ENCODE measurements at places on chromosomes 16 and 17. TPM values are rescaled to one million over a fixed set of nuclear protein-coding genes. Genes with fewer than 3 reads are reported as not detected.
A peak's percentile ranks its signal among the peaks of the same experiment; 100 is the strongest.

GRCh38 chr17:38596651-38597050 lies 9.1 kb downstream of the SRCIN1 start:
- no peak for DNase-seq

DNA sequence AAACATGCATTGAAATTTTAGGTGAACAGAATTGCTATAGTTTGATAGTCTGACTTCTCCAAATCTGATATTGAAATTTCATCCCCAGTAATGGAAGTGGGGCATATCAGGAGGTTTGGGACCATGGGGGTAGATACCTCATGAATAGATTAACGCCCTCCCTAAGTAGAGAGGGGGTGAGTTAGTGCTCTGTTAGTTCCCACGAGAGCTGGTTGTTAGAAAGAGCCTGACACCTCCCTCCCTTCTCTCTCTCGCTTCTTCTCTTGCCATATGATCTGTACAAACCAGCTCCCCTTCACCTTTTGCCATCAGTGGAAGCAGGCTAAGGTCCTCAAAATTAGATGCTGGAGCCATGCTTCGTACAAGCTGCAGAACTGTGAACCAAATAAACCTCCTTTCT lies 78.8 kb downstream of the BRIP1 start:
- DNase-seq: no peak

GRCh38 chr16:86376837-86377236 lies 133.5 kb upstream of the FOXF1 start:
- no peak for DNase-seq

DNA sequence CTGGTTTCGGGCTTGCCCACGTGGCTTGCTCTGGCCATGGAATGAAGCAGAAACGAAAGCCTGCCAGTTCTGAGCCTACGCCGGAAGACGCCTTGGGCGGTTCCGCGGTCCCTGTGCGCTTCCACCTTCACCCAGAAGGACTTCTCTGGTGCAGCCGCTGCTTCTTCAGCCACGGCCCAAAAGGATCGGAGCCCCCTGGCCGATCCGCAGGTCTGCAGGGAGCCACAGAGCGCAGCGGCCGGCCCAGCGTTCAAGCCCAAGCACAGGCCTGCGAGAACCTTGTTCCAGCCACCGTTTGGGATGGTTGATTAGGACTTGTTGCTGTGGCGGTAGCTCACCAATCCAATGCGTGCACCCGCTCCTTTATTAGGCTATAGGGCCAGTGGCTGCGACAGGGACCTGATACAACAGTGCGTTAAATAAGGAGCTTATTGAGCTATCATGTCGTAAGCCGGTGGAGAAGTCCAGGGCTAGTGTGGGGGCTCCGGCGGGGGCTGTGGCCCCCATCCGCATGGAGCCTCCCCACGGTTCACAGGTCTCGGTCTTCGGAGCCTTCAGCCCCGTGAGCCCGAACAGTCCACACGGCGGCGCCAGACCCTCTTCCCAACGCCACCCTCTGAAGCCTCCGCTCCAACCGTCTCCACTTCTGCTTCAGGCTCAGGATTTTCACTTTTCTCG lies 10.2 kb upstream of the MPP2 start:
- no peak for DNase-seq

GRCh38 chr17:66476014-66476413 lies 173.6 kb downstream of the PRKCA start:
- peak; percentile 35 for DNase-seq

DNA sequence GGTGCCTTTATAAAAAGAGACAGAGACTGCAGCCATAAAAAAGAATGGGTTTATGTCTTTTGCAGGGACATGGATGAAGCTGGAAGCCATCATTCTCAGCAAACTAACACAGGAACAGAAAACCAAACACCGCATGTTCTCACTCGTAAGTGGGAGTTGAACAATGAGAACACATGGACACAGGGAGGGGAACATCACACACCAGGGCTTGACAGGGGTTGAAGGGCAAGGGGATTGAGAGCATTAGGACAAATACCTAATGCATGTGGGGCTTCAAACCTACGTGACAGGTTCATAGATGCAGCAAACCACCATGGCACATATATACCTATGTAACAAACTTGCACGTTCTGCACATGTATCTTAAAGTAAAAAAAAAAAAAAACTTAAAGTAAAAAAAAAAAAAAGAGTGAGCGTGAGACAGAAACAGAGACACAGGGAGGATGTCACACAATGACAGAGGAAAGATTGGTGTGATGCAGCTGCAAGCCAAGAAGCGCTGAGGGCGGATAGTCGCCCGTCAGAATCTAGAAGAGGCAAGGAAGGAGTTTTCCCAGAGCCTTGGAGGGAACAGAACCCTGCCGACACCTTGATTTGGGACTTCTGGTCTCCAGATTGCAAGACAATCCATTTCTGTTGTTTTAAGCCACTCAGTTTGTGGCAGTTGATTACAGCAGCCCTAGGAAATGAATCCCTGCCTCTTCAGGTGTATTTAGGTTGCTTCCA lies 27.4 kb upstream of the TNS4 start:
- DNase-seq: no peak

GRCh38 chr17:63512896-63513644 lies 10.1 kb upstream of the KCNH6 start:
- DNase-seq: no peak

DNA sequence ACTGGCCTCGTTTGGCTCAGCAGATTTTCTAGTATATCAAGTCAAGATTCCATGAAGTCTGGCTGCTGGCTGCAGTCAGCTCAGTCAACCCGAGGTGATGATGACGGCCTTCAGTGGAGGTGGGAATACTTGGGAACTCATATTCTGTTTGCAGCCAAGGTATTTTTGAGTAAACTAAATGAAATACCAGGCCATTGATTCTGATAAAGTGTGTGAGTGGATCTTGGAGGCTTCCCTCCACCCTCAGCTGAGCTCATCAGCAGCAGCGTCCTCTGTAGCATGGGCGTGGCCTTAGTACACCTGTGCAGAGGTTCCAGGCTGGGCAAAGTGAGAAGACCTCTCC lies 22.0 kb upstream of the TACO1 start:
- no peak for DNase-seq

Gene TMEM220
- 0.32 TPM for total RNA-seq

Gene TERF2IP
- total RNA-seq: 65.4 TPM

Gene DNAH2
- not detected for total RNA-seq

Gene CCL16
- not detected for total RNA-seq

Gene FAM171A2
- total RNA-seq: 1.4 TPM
